NCI-H2081 (cell line): ENCODE measurements at places on chromosomes 7 and 10.

DNA sequence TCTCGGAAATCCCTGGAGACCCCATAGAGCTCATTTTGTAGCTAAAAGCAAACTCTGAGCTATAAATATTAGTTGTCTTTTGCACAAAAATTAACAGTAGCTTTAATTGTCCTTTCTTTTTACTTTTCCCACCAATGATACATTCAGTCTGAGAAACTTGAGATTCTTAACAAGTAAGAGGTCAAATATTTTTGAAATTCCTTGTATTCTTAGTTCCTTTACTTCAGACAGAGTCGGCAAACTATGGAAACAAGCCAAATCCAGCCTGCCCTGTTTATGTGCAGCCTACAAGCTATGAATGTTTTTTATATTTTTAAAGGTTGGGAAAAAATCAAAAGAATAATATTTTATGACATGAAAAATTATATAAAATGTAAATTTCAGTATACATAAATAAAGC lies 146.6 kb downstream of the CTNNA3 start:
- no peak for DNase-seq

- DNase-seq, result no peak
Measured at GRCh38 chr7:106418526-106418925, 133.7 kb upstream of the NAMPT start.

DNA sequence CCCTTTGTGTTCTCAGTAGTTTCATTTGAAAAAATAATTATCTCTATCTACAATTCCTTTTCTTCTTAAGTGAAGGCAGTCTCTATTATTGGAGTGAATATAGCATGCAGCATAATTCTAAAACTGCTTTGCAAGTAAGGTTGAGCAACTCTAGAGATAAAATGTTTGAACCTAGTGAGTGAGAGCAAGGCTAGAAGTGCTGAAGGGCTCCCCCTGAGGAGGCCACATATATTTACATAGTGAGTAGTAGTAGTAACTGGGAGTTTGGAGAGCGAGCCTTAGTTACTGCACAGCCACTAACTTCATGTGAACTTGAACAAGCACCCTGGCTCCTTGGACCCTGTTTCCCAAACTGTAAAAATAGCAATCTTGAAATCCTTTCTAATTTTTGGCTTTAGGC lies 141.5 kb upstream of the DKK1 start:
- DNase-seq, result no peak

GRCh38 chr7:85392789-85393188 lies 205.9 kb upstream of the SEMA3D start:
- DNase-seq, result no peak

GRCh38 chr7:140297192-140297591 lies 101.1 kb downstream of the SLC37A3 start:
- DNase-seq, result no peak
